ENCODE measurements at places on chromosomes 1 and 21.

- DNase-seq: no peak
Measured at GRCh38 chr1:20223551-20224419, 37.5 kb upstream of the PLA2G2C start.

- no peak for DNase-seq
Measured at GRCh38 chr1:153693466-153693865, 15.0 kb downstream of the NPR1 start.

- no peak for DNase-seq
Measured at GRCh38 chr1:7489586-7489985, 281.5 kb upstream of the VAMP3 start.

DNA sequence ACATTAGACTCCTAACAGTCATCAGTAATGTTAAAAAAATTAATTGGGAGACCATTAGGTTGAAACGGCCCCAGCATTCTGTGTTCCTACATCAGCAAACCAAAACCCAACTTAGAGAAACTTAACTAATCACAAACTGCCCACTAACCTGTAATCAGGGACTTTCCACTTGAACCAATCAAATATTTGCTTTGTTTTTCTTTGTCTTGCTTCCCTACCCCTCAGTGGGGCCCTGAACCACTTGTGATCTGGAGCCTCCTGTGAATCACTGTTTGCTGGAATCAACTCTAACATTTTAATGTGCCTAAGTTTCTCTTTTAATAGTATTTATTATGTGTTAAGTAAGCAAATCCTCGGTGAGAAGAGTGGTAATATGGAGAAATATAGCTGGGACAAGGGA lies 64.0 kb downstream of the ABCA4 start:
- no peak for DNase-seq

DNA sequence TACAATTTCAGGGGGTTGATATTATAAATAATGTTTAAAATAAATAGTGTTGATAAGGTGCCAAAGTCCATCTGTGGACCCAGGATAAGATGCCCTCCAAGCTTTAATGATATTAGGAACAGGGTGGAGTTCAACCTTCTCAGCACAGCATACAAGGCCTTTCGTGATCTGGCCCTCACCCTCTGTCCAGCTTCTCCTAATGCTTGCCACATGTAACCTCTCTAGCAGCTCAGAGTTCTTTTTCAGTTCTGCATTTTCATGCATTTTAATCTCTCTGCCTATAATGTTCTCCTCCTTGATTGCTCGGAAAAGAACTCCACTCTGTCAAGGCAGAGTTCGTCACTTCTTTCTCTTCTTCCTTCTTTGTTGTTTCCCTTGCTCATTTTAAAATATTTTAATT lies 21.4 kb upstream of the SMAP2 start:
- no peak for DNase-seq

DNA sequence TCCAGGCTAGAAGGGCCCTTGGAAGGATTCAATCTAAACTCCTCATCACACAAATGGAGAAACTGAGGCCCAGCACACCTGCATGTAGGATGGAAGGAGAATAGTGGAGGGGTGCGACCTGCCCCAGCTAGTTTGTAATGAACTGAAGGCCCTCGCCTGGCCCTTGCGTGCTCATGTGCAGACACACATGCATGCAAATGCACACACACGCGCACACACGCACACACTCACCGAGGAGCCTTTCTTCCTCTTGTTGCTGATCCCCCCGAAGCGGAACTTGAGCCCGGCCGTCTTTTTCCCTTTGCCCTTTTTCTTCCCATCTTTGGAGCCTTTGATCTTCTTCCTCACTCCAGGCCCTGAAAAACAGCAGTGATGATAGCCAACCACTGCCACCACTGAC lies 27.9 kb downstream of the CHD5 start:
- no peak for DNase-seq

GRCh38 chr1:160855181-160855981 lies 7.3 kb downstream of the CD244 start:
- DNase-seq: no peak

- DNase-seq: peak; percentile 74
Measured at GRCh38 chr1:35202048-35202719, 9.2 kb upstream of the SFPQ start.

DNA sequence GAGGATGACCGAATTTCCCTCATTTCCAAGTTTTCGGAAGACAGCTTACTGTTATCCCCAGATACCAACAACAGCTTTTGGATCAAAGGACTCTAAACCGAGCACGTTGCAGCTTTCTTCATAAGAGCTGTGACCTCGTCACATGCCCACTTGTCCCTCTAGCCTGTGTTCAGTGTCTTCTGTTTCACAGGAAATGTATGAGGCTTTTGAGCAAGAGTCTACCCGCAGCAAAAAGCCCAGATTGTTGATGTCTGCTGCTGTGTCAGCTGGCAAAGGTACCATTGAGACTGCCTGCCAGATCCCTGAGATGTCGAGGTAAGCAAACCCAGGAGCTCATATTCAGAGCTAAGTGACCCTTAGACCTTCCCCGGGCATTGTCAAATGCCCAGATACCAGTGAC lies 24.1 kb downstream of the CHI3L2 start:
- DNase-seq: no peak

Data from RWPE1 (cell line).